Stimulated activated naive B cell treated with anti-CD40 and anti-IgM and Interleukin-4, amounts not matched to agents 10 μg/mL and 1 μg/mL and 100 μg/mL, for 72 hours (primary cell): ENCODE measurements at places on chromosomes 12 and 14.

DNA sequence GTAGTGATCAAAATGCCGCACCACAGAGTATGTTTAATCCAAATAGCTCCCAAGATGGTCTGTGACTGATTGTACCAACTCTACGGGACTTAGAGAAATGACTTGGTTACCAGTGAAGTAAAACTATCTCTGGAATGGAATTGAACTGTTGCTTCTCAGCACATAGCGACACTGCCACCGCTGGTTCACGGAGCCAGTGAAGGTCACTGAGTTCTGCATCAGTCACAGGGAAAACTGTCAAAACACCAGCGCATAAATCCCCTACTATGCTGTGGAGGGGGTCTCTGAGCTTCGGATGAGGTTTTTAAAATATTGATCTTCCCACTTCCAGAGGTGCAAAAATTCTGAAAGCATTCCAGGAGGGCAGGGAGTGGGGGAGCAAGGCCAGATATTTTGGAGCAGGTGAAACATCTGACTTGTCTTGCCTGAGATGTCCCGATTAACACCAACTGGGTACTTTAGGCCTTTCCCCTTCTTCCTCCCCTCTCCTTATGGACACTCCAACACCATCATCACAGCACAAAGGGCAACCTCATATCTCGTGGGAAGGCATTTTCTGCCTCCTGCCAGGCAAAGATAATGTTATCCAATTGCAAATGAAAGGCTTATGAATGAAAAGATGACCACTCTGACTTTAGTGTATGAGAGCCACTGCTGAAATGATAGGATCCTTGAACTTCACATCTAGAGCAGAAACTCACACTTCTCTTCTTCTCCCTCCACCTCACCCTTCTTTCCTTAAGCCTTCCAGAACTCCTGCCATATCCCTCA, 2.0 kb upstream of the PLXNC1 start:
- DNase-seq, result no peak

- no peak for DNase-seq
Measured at GRCh38 chr12:24360907-24361306, 411.4 kb upstream of the SOX5 start.

DNA sequence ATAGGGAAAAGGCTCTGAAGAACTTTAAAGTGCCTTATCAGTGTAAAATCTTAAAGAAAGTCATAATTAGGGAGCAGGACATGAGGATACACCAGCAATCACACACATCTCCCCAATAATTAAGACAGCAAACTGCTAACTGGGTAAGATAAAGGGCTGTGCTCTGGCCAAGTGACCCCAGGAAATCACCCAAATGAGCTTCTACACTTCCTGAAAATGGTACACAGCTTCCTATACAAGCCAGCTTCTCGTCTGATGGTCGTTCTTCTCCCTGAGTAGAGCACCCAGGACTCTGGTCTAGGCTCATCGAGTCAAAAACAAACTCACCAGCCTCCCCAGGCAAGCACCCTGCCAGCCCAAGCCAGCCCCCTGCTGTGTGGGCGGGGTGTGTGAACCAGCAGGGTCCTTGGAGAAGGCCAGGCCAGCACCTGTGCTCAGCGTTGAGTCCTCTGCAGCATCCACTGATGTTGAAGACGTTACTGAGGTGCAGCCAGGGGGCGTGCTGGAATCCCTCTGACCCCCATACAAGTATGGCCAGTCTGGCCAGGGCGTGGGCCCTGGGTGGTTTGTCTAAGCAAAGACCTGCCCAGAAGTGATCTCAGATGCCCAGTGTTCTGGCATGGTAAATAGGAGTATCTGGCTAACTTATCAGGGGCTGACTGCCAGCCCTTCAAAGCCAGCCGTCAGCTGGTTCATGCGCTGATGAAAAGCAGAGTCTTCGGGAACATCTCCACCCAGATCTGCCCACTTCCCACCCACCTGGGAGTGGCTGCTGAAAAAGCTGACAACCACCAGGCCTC, 41.4 kb downstream of the ACTN1 start:
- no peak for DNase-seq

DNA sequence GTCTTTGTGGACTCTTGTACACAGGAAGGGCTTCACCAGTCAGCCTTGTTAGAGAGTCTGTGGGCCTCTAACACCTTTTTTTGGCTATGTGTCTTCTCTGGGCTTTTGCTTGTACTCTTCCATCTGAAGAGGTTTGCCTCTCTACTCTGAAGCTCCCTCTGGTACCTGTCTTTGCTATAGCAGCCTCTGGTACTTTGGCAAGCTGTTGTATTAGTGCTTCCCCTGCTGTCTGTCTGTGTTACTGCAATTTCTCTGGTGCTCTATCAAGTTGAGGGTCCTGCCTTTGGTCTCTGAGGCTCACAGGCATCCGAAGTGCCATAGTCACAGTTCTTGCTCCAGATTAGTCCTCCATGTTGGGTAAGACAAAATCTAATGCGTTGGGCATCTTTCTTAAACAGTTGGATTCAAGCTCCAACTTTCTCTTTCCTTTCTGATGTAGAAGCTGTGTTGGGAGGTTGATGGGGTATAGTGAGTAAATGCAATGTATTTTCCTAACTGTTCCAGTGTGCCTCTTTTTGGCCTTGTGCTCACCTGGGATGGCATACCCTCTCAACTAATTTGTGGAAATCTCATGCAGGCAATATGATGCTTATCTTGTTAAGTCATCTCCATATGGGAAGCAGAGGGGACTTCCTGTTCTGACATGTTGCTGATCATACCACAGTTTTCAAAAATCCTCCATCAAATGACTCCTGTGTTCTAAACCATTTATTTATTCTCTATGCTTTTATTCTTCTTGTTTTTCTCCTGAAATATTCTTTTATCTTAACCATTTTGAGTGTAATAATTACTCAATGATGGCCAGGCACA, 88.8 kb downstream of the ATF7IP start:
- peak; percentile 31 for DNase-seq

DNA sequence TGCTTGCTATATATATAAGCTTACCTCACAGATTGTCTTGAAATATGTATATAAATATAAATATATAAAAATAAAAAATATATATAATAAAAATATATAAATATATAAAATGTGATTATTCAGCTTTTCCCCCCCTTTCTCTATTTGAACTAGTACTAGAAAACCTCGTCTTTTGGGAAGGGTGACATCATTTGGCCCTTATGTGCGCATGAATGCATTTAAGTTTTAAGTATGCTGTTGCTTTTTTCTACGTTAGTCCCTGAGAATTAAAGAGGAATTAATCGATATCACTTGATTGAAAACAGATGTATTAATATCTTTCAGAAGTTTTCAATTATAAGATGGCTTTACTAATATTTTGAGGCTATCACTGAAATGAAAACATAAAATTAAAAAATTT, 69.9 kb downstream of the RAD51B start:
- no peak for DNase-seq

DNA sequence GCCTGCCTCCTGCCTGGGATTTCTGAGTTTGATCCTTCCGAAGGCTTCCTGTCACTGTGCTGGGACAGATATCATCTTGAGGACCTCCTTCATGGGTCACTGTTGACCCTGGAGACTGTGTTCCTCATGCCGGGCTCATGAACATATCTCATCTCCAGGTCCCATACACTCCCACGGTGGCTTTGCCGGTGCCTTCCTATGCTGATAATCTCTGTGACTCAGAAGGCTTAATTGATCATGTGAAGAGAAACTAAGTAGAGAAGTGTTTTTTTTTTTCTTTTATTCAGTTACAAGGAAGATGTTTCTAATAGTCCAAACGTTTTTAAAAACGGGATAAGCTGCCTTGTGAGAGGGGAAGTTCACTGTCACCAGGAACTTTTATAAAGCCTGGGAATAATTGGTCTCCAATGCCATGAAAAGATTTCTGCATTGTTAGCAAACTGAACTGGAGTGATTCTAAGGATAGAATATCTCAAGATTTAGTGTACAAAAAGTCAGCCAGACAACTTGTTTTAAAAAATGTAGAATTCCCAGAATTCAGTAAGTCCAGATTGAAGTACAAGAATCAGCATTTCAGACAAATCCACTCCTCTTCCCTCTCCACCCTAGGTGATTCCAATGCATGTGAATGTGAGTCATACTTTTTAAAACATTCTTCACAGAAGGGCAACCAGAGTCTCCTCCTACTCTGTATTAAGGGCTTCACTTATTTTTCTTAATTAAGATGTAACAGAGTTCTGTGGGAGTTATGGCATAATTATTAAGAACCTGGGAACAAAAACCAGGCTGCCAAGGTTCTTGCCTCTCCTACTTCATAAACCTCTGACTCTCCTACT, 139.8 kb upstream of the LGR5 start:
- no peak for DNase-seq

DNA sequence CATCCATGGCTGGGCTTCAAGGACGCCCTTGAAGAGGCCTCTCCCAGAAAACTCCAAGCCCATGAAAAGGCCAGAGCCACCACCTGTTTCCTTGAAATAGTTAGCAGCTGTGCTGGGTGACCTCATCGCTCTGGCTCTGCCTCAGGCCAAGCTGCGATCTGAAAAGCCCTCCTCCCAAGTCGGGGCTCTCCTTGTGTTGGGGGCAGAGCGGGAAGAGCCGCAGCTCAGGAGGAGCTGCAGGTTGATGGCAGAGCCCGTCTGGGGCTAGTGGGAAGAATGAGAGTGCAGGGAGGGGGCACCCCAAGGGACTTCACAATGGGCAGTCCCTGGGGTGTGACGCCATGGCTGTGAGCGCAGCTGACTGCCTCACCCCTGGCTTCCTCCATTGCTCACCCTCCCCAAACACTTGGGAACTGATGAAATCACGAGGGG, 50.0 kb upstream of the STON2 start:
- DNase-seq, result no peak

DNA sequence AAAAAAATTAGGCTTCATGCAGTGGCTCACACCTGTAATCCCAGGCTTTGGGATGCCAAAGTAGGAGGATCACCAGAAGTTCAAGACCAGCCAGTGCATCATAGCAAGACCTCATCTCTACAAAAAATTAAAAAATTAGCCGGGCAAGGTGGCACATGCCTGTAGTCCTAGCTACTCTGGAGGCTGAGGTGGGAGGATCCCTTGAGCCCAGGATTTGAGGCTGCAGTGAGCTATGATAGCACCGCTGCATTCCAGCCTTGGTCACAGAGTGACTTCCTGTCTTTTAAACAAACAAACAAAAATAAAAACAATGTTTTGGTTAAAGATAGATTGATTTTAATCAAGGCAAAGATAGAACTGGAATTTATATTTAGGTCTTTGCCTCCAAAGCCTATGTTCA, 60.6 kb downstream of the WNK1 start:
- no peak for DNase-seq

DNA sequence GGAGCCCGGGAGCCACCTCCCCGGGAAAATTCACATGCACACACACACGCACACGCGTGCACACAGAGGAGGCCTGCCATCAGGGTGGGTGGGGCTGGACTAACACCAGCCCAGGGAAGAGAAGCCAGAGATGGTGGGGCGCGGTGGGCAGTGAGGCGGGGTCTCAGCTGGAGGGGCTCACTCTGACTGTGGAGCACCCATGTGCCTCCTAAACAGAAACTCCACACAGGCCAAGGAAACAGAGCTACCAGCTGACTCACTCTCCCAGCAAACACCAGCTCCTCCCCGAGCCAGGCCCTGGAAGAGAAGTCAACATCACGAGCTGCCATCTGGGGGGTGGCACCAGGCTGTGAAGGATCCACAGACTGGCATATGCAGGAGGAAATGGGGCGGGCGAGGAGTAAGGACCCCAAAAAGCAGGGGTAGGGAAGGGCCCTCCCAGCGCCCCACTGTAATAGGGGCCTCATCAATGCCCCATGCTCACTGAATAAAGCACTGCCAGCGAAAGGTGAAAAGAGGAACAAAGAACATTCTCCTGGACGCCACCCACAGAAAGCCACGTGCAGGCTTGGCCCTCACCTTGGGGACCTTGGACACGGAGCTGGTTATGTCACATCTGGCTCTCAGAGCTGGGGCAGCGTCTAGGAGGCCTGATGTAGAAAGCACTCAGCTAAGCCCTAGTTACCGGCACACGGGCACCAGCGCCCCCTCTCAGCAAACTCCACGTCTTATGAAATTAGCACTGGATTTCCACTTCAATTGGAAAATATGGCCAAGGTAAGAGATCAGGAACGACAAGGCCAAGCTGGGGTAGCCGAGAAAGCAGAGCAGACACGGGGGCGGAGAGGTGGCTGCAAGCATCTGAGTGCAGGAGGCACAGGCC, 8.4 kb upstream of the INF2 start:
- peak; percentile 56 for DNase-seq

DNA sequence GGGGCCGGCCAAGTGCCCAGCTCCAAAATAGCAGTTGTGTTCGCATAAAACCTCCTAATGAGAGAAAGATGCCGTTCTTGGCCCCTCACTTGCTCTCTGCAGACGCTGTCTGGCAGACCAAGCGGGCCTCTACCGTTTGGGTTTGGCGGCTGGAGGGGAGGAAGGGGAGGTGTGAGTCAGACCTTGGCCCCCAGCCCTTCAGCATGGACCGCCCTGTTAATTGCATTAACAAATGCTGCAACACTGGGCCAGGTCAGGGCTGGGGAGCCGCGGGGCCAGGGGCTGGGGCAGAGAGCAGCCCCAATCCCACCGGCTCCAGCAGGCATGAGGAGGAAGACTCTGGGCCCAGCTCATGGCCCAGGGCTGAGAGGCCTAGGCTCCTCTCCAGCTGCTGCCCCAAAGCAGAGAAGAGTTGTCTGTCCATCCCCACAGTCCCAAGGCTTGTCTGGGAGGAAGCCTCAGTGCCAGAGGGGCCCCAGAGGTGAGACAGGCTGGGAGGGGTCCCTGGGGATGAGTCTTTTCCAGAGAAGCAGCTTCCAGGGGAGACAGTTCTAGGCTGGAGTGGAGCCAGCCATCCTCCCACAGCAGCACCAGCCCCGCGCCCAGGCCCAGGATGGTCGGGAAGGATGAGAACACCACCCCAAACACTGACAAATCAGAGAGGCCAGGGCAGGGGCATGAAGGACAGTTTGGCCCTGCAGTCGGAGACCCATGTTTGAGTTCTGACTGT, 16.9 kb downstream of the LTBP2 start:
- no peak for DNase-seq

GRCh38 chr14:31990183-31990857, 86.8 kb upstream of the ARHGAP5 start:
- DNase-seq, result no peak

DNA sequence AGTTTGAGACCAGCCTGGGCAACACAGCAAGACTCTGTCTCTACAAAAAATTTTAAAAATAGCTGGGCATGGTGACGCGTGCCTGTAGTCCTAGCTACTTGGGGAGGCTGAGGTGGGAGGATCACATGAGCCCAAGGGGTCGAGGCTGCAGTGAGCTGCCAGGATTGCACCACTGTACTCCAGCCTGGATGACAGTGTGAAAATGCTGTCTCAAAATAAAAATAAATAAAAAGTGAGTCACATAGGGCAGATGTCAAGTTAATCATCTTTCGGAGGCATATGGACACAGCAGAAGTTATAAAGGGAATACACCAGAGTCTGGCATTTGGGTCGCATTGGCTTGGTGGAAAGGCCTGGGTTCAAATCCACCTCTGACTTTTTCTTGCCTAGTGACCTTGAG, 92.7 kb downstream of the PHETA1 start:
- DNase-seq, result no peak

- DNase-seq, result no peak
Measured at GRCh38 chr12:109777544-109777943, 55.7 kb downstream of the TRPV4 start.

DNA sequence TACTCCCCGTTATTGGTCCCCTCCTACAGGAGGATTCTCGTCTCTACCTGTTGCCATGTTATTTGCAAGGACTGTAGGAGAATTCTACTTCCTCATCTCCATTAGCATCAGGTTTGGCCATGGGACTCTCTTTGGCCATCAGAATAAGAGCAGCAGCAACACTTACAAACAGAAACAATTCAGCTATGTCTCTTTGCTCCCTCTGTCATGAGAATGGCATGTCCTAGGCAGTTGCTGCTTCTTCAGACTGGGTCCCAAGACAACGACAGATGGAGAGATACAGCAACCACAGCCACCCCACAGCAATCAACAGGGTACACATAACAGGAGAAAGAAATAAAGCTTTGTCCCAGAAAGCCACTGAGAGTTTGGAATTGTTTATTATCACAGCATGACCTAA, 19.7 kb downstream of the SLC41A2 start:
- DNase-seq, result no peak
